CD4-positive, alpha-beta memory T cell (primary cell): ENCODE measurements at places on chromosomes 5 and 9. TPM values are rescaled to one million over a fixed set of nuclear protein-coding genes. Genes with fewer than 3 reads are reported as not detected.
A peak's percentile ranks its signal among the peaks of the same experiment; 100 is the strongest.

GRCh38 chr9:109771796-109772531 lies 8.0 kb upstream of the PALM2AKAP2 start:
- no peak for DNase-seq
- no peaks in the 10 kb centered on the region for H3K4me1 ChIP-seq
- H3K27ac ChIP-seq = no peak overlapping the region
- H3K27me3 ChIP-seq = no peaks in the 10 kb centered on the region
- H3K36me3 ChIP-seq = no peaks in the 10 kb centered on the region

GRCh38 chr5:175363300-175363699 lies 80.7 kb downstream of the DRD1 start:
- no peaks in the 10 kb centered on the region for H3K27me3 ChIP-seq
- H3K36me3 ChIP-seq = no peaks in the 10 kb centered on the region
- DNase-seq = no peak
- H3K27ac ChIP-seq = no peak overlapping the region

- no peaks in the 10 kb centered on the region for H3K27me3 ChIP-seq
- no peak overlapping the region for H3K4me3 ChIP-seq
- no peak overlapping the region for H3K27ac ChIP-seq
- no peak for DNase-seq
- no peaks in the 10 kb centered on the region for H3K4me1 ChIP-seq
Measured at GRCh38 chr5:135869276-135869675, 26.4 kb downstream of the IL9 start.

GRCh38 chr9:18678821-18679590 lies 205.1 kb downstream of the ADAMTSL1 start:
- H3K4me1 ChIP-seq = no peaks in the 10 kb centered on the region
- no peak overlapping the region for H3K27ac ChIP-seq
- H3K27me3 ChIP-seq = no peaks in the 10 kb centered on the region

DNA sequence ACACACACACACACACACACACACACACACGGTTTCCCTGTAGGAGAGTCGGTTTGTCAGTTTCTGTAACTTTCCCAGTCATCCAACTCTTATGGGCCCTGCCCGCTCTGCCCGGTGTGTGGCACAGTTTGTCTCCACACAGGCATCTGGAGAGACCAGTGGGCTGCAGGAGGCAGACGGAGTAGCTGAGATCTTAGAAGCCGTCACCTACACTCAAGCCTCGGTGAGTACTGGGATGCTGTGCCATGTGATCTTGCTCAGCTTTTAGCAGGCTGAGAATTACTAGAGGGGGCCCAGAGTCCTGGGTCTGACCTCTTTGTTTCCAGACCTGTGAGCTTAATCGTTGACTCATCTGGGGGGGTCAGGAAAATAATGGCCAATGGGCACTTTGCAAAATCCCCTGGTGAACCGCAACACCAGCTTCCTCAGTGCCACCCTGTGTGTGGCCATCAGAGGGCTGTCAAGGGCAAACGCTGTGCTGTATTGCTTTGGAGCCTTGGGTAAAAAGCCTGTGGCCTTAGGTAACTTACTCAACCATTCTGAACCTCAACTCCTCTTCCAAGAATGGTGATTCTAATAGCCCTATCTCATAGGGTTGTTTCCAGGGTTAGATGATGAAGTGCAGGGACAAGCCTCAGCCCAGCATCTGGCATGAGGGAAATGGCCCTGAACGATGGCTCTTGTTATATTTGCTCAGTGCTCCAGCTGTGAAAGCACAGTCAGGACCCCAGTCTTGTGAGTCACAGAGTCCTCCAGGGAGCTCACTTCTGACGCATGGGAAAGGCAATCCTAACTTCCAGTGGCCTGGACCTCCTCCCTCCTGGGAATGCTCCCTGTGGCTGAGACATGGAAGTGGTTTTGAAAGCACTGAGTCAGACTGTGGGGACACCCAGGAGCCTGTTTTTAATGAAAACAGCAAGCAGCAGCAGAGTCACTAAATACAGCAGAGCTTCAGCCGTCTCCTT lies 45.6 kb downstream of the COL15A1 start:
- no peaks in the 10 kb centered on the region for H3K4me1 ChIP-seq
- no peak overlapping the region for H3K27ac ChIP-seq
- no peaks in the 10 kb centered on the region for H3K36me3 ChIP-seq
- H3K4me3 ChIP-seq = no peak overlapping the region

DNA sequence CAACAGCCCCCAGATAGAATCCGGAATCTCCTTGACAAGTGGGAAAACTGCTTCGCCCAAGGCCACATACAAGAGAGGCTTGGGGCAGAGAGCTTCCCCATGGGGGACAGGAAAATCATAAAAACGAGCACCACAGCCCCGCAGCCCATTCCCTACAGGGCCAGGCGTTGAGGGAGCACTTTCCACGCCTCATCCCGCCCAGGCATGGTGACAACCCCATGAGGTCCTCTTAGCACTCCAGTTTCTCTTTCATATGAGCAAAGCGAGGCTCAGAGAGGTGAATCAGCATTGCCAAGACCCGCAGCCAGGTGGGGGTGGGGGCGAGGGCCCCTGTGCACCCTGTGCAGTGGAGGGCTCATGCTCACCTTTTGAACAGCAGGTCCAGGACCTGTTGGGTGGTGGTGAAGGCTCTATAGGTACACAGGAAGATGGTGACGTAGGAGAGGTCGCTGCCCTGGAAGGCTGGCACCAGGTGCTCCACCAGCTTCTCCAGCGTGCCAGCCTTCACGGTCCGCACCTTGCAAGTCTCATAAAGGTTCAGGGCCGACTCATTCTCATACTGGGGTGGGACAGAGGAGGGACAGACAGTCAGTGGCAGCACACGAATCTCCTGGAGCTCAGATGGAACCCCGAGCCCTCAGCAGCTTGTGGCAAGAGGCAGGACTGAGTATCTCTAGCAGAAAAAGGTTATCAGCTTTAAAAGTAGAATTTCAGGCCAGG lies 10.9 kb downstream of the RALGDS start:
- H3K4me1 ChIP-seq = peaks cover 30% of the 10 kb centered on the region
- DNase-seq = no peak

GRCh38 chr5:158117467-158118160 lies 258.7 kb upstream of the CLINT1 start:
- no peaks in the 10 kb centered on the region for H3K36me3 ChIP-seq
- H3K4me3 ChIP-seq = no peak overlapping the region
- DNase-seq = no peak
- H3K27me3 ChIP-seq = no peaks in the 10 kb centered on the region

DNA sequence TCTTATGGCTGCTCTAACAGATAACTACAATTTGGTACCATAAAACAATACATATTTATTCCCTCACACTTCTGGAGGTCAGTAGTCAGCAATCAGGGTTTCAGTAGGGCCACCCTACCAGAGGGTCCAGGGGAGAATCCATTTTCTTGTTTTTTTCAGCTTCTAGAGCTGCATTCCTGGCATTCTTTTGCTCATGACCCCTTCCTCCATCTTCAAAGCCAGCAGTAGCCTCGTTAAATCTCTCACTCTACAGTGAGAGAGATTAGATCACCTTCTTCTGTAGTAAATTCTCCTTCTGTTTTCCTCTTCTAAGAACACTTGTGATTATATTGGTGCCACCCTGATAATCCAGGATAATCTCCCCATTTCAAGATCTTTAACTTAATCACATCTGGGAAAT lies 187.4 kb downstream of the RFK start:
- no peak for DNase-seq
- no peaks in the 10 kb centered on the region for H3K27me3 ChIP-seq

GRCh38 chr9:38362852-38363588 lies 29.5 kb upstream of the ALDH1B1 start:
- no peak overlapping the region for H3K4me3 ChIP-seq
- H3K36me3 ChIP-seq = no peaks in the 10 kb centered on the region
- DNase-seq = peak; percentile 26
- no peaks in the 10 kb centered on the region for H3K4me1 ChIP-seq
- no peaks in the 10 kb centered on the region for H3K27me3 ChIP-seq
- H3K27ac ChIP-seq = no peak overlapping the region

GRCh38 chr9:11946531-11946930 lies 746.7 kb upstream of the TYRP1 start:
- H3K4me1 ChIP-seq = no peaks in the 10 kb centered on the region
- H3K4me3 ChIP-seq = no peak overlapping the region
- no peaks in the 10 kb centered on the region for H3K36me3 ChIP-seq
- DNase-seq = no peak

DNA sequence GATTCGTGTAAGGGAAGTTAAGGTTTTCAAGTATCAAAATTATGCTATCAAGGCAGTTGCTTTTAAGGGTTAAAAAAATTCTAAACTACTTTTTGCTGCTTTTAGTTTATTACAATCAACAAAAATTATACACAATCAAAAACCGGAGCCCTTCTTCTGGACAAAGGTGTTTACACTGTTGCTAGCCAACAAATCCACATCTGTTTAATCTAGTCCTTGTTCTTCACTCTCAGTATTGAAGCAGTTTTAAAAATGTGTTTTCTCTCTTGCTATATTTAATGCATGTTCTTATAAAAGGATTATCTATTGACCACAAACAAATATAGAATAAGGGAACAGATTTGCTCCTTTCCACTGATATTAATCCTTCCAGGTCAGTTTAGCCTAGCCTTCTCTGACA lies 2.5 kb downstream of the FEM1C start:
- DNase-seq = no peak
- no peaks in the 10 kb centered on the region for H3K27me3 ChIP-seq
- H3K4me3 ChIP-seq = peak overlapping the region; percentile 71
- H3K27ac ChIP-seq = peak overlapping the region; percentile 7

DNA sequence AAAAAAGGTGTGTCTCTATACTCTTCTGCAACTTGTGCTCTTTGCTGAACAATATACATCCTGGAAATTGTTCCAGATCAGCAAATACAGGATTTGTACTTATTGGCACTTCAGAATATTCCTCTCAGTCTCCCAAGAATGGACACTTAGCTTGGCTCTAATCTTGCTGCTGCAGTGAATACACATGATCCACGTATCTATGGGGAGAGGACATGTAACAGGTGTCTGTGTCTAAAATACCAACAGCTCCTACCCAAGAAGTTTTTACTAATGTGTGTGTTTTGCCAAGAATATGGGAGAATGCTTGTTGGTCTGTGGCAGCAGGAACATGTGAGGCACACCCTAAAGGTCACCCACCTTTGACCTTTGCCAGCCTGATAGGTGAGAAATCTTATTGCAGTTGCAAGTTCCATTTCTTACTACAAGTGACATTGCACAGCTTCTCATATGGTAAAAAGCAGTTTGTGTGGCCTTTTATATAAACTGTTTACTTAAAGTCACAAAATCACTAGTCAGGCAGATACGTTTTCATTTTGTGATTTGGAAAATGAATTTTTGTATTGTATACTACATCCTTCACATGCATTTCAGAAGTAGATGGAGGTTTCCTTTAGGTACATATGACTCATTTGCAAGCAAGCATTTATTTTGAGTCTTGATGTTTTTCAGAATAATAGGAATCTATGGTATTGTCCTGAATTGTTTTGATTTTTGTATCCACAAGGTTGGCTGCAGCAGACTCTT lies 35.8 kb downstream of the PHF2 start:
- H3K36me3 ChIP-seq = no peaks in the 10 kb centered on the region
- no peaks in the 10 kb centered on the region for H3K27me3 ChIP-seq
- H3K4me1 ChIP-seq = peaks cover 16% of the 10 kb centered on the region
- H3K27ac ChIP-seq = no peak overlapping the region

DNA sequence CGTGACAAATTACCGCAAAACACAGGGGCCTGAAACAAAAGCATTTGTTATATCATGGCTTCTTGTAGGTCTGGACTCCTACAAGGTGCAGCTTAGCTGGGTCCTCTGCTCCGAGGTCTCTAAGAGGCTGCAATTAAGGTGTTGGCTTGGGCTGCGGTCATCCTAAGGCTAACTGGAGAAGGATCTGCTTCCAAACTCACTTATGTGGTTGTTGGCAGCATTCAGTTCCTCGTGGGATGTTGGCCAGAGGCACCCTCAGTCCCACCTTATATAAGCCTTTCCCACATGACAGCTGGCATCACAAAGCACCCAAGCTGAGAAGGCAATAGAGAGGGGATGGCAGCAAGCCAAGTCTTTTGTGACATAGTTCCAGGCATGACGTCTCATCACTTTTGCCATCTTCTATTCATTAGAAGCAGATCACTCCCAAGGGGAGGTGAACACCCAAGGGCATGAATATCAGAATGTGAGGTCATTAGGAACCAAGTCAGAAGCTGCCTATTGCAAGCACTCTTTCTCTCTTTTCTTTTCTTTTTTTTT lies 47.9 kb upstream of the ZBTB43 start:
- no peaks in the 10 kb centered on the region for H3K36me3 ChIP-seq
- H3K4me1 ChIP-seq = no peaks in the 10 kb centered on the region
- DNase-seq = no peak
- H3K4me3 ChIP-seq = no peak overlapping the region
- H3K27me3 ChIP-seq = no peaks in the 10 kb centered on the region

DNA sequence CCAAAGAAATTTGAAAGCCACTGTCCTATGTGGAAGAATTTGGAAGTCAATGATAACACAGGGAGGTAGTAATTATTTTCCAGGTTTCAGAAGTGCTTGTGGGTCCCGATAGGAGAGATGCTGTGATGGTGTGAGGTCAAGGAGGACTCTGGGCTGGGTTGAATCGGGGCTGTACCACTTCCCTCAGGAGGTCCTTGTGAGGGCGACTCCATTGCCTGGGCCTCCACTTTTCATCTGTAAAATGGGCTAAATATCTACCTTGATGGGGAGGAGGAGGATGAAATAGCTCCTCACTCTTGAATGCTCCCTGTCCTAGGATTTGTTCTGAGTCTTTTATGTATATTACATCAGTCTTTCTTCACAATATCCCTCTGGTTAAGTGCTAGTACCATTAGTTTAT lies 59.0 kb downstream of the ROPN1L start:
- H3K27ac ChIP-seq = no peak overlapping the region
- no peaks in the 10 kb centered on the region for H3K27me3 ChIP-seq
- DNase-seq = no peak
- no peak overlapping the region for H3K4me3 ChIP-seq
- H3K4me1 ChIP-seq = no peaks in the 10 kb centered on the region

Gene TSC1
- 76.5 TPM for total RNA-seq

Gene PCDHA6
- not detected for total RNA-seq

Gene DEPDC1B
- total RNA-seq = 0.70 TPM

Gene SLC6A7
- total RNA-seq = not detected

Gene OSMR
- not detected for total RNA-seq

Gene LMX1B
- total RNA-seq = not detected
